ENCODE measurements at places on chromosomes 1 and 21. TPM values are rescaled to one million over a fixed set of nuclear protein-coding genes. Genes with fewer than 3 reads are reported as not detected.

Gene CLDN8
- total RNA-seq, result not detected

Gene RPTN
- not detected for total RNA-seq

Gene SLC35F3
- 8.0 TPM for total RNA-seq

Gene RIMS3
- total RNA-seq, result 3.7 TPM

Gene NBPF6
- total RNA-seq, result 0.39 TPM

Gene PGLYRP3
- total RNA-seq, result not detected

Gene TCEA3
- total RNA-seq, result 5.5 TPM

Gene CSMD2
- total RNA-seq, result not detected

Gene IFNAR2
- 47.1 TPM for total RNA-seq

Gene HAPLN2
- not detected for total RNA-seq

Gene GBP4
- 147 TPM for total RNA-seq

Gene ACTA1
- 0.15 TPM for total RNA-seq

Gene ACOT11
- 1.8 TPM for total RNA-seq

Gene LCE3C
- total RNA-seq, result not detected

Gene LCE1C
- not detected for total RNA-seq

Gene CLIC6
- total RNA-seq, result not detected

Gene FASLG
- total RNA-seq, result 12.7 TPM

Gene SHISAL2A
- 10.3 TPM for total RNA-seq

Gene RO60
- total RNA-seq, result 74.8 TPM

Gene BSND
- not detected for total RNA-seq

Gene MAP10
- 4.5 TPM for total RNA-seq

Gene LIPI
- total RNA-seq, result not detected

Gene G0S2
- total RNA-seq, result 47.5 TPM

Gene SLC25A33
- total RNA-seq, result 5.4 TPM

Gene OR2AK2
- total RNA-seq, result 0.20 TPM

All from T-helper 1 cell treated with Interleukin-12 subunit alpha and Interleukin-12 subunit beta and Interleukin-4 antibody, amounts not matched to agents 30 ng/mL and 1 ng/mL, for 36 hours (primary cell).